ENCODE measurements at places on chromosomes 11 and 22. TPM values are rescaled to one million over a fixed set of nuclear protein-coding genes. Genes with fewer than 3 reads are reported as not detected.

DNA sequence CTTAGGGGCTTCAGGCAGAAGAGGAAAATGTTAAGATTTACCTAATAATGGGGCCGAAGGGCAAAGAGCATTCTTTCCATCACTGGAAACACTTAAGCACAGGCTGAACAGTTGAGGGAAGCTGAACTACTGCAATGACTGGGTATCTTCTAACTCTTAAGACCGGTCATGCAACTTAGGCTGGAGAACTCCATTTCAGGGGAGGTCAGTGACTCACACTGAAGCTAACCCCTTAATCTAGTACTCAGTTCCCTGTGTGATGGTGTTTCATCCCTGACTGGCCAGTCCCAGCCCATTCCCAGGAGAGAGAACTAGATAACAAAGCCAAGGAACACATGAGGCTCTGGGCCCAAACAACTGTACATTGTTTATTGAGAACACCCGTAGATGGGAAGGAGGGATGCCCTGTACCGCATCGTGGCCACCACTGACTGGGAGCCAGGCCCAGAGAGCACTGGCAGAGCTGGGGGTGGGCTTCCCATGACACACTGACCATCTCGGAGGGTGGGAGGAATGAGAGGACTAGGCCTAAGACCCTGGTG, 10.5 kb downstream of the RPL27A start:
- H3K4me1 ChIP-seq: peaks cover 5% of the 10 kb centered on the region
- H3K27ac ChIP-seq: peak overlapping the region; percentile 19
- DNase-seq: no peak
- no peaks in the 10 kb centered on the region for H3K27me3 ChIP-seq

Gene BID
- total RNA-seq: 48.3 TPM

DNA sequence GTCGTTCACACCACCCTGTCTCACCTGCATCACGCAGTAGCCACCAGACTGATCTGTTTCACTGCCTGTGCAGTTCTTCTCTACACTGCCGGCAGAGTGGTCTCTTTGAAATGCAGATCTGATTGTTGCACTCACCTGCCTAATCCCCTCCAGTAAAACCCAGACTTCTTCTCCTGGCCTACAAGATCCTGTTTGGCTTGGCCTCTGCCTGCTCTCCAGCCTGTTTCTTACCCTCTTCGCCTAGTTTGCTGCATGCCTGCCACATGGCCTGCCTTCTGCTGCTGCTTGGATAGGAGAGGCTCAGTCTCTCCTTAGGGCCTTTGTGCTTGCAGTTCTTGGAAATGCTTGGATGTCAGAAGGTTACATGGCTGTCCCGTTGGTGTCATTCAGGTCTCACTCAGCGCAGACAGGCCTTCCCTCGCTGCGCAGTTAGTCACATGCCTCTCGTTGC, 42.0 kb downstream of the PACS1 start:
- H3K27me3 ChIP-seq: no peaks in the 10 kb centered on the region
- no peaks in the 10 kb centered on the region for H3K36me3 ChIP-seq
- no peak overlapping the region for H3K27ac ChIP-seq

DNA sequence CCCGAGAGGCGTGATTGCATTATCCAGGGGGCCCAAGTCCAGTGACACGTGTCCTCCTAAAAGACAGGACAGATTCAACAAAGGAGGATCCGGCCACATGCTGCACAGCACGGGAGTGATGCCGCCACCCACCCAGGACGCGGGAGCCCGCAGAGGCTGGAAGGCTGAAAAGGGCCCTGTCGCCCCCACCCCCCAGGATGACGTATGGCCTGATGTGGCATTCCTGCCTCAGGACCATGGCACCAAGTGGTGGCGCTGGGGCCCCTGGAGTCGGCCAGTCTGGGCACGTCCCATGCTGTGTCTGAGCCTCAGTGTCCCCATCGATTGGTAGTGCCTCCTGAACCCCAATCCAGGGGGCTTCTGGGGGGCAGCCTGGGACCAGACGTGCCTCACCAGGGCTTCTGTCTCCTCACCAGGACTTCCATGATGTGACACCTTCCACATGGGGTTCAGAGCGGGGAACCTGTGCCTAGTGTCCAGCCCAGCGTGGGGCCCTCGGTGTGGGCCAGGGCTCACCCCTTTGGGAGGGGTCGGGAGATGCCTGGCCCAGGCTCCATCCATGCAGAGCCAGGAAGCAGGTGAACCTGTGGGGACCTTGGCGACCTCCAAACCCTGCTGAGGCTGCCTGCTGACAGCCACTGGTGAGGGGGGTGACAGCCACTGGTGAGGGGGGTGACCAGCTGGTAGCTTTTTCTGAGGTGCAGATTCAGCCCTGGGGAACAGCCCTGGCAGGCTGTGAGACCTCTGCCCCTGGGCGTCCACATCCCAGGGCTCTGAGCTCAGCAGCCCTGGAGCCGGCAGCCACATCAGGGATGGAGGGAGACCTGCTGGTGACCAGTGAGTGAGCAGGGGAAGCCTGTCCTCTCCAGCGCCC, 75.3 kb downstream of the KCNQ1 start:
- DNase-seq: no peak
- no peak overlapping the region for H3K4me3 ChIP-seq

Gene HEPHL1
- total RNA-seq: not detected

- no peak for DNase-seq
- no peaks in the 10 kb centered on the region for H3K27me3 ChIP-seq
- H3K36me3 ChIP-seq: no peaks in the 10 kb centered on the region
Measured at GRCh38 chr22:17954860-17955587, 69.3 kb downstream of the MICAL3 start.

- peaks cover 21% of the 10 kb centered on the region for H3K4me1 ChIP-seq
- peak overlapping the region; percentile 55 for H3K27ac ChIP-seq
- H3K27me3 ChIP-seq: no peaks in the 10 kb centered on the region
- DNase-seq: no peak
Measured at GRCh38 chr22:46791201-46791731, 28.8 kb downstream of the TBC1D22A start.

DNA sequence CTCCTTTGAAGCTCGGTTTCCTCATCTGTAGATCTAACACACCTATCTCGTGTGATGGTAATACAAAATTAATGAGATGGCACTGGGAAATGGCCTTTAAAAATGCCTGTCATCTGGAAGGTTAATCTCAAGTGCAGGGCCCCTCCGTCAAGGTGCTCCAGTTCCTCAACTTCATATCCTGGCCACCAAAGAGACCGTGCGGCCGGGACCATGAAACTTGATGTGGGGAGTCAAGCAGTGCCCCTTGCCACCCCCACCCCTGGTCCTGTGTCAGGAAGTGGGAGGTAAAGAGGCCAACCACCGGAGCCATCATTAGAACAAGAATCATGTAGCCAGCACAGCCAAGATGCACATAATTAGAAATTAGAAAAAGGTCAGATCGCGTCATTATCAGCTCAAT, 108.2 kb downstream of the FEZ1 start:
- no peaks in the 10 kb centered on the region for H3K36me3 ChIP-seq
- H3K27ac ChIP-seq: no peak overlapping the region

DNA sequence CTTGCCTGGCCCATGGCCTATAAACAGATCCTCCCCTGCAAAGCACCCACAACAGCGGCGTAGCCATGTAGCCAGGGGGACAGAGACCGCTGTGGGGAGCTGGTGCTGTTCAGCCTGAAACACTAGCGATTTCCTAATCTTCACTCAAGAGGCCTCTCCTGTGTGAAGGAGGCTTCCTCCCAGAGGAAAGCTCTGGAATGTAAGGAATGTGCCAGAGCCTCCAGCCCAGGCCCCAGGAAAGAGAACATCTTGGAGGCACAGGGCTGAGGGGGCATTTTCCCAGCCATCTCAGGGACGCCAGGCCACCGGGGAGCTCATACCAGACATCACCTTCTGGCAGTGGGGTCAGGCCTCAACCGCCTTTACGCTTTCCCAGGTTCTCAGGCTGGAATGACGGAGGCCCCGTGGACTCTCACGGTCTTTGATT, 24.0 kb downstream of the MIAT start:
- peaks cover 15% of the 10 kb centered on the region for H3K4me1 ChIP-seq
- H3K36me3 ChIP-seq: no peaks in the 10 kb centered on the region
- H3K27ac ChIP-seq: no peak overlapping the region
- no peak for DNase-seq

DNA sequence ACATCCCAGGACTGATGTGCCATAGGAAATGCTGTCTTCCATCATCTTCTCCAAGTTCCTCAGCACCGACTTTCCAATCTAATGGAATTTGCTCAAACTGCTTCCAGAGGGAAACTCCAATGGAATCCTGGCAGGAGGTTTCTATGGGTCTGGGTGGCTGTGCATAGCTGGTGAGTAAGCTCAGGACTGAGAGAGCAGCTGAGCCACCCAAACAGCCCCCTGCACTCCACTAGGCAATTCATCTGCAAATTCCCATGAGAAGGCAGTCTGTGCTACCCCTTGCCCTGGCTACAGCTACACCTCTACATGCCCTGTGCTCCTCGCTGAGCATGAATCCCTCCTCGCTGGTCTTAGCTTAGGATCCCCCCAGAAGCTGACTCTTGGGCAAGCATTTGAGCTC, 127.9 kb upstream of the CSNK2A3 start:
- no peaks in the 10 kb centered on the region for H3K4me1 ChIP-seq
- H3K27me3 ChIP-seq: no peaks in the 10 kb centered on the region
- DNase-seq: no peak
- H3K36me3 ChIP-seq: no peaks in the 10 kb centered on the region
- no peak overlapping the region for H3K4me3 ChIP-seq

DNA sequence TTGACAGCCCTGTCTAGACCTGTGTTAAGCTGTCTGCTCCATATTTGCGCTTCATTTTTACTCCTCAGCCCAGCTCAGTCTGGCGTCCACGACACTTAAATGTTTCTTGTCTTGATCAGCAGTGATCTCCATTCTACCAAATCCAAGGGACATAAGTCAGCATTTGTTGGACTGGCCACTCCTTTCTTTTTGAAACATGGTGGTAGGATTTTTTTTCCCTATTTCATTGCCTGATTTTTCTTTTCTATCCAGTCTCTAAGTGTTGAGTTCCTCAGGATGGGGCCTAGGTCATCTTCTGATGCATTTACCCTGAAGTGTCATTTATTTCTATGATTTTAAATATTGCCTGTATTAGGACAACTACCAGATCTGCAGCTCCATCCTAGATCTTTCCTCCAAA, 873 bp downstream of the NCAPH2 start:
- no peaks in the 10 kb centered on the region for H3K27me3 ChIP-seq
- H3K27ac ChIP-seq: peak overlapping the region; percentile 92
- peak overlapping the region; percentile 98 for H3K4me3 ChIP-seq
- H3K4me1 ChIP-seq: peaks cover 27% of the 10 kb centered on the region
- no peak for DNase-seq
- peaks cover 22% of the 10 kb centered on the region for H3K36me3 ChIP-seq

Gene MICAL3
- total RNA-seq: 91.8 TPM

DNA sequence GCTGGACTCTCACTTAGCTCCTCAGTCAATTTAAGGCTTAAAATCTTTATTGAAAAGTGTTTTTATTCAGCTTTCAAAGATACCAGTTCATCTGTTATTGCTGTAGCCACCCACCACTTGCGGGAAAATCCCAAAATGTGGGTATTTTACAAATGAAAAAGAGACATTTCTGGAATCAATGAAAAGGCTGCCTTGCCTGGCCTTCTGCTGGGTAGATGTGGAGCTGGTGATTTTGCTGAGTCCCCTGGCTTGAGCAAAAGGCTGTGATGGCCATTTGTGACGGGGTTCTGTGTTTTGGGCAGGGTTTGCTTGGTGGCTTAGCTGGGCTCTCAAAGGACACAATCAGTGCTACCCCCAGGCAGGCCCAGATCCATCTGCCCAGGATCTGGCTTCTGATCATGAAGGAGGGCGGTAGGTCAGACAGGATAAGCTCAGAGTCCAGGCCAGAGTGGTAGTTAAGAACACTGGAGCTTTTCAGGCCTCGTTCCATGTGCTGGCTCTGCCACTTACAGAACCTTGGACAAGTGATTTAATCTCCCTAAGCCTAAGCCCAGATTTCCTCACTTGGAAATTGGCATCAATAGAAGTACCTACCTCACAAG, 36.1 kb downstream of the UBASH3B start:
- no peak overlapping the region for H3K4me3 ChIP-seq
- no peaks in the 10 kb centered on the region for H3K27me3 ChIP-seq
- H3K36me3 ChIP-seq: no peaks in the 10 kb centered on the region
- H3K4me1 ChIP-seq: peaks cover 6% of the 10 kb centered on the region
- peak overlapping the region; percentile 34 for H3K27ac ChIP-seq
- DNase-seq: no peak

DNA sequence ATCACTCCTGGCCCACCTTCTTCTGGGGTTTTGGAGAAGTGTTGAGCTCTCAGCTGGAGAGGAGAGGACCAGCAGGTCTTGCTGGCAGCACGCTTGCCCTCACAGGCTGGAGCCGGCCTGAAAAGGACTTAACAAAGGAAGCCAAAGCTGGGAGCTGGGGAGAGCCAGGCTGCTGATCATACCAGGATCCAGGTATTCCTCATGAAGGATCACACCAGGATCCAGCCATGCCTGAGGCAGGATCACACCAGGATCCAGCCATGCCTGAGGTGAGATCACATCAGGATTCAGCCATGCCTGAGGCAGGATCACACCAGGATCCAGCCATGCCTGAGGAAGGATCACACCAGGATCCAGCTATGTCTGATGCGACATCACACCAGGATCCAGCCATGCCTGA, 17.0 kb downstream of the MRGPRD start:
- H3K36me3 ChIP-seq: no peaks in the 10 kb centered on the region
- no peak overlapping the region for H3K27ac ChIP-seq
- peak; percentile 95 for DNase-seq
- no peak overlapping the region for H3K4me3 ChIP-seq
- no peaks in the 10 kb centered on the region for H3K27me3 ChIP-seq

DNA sequence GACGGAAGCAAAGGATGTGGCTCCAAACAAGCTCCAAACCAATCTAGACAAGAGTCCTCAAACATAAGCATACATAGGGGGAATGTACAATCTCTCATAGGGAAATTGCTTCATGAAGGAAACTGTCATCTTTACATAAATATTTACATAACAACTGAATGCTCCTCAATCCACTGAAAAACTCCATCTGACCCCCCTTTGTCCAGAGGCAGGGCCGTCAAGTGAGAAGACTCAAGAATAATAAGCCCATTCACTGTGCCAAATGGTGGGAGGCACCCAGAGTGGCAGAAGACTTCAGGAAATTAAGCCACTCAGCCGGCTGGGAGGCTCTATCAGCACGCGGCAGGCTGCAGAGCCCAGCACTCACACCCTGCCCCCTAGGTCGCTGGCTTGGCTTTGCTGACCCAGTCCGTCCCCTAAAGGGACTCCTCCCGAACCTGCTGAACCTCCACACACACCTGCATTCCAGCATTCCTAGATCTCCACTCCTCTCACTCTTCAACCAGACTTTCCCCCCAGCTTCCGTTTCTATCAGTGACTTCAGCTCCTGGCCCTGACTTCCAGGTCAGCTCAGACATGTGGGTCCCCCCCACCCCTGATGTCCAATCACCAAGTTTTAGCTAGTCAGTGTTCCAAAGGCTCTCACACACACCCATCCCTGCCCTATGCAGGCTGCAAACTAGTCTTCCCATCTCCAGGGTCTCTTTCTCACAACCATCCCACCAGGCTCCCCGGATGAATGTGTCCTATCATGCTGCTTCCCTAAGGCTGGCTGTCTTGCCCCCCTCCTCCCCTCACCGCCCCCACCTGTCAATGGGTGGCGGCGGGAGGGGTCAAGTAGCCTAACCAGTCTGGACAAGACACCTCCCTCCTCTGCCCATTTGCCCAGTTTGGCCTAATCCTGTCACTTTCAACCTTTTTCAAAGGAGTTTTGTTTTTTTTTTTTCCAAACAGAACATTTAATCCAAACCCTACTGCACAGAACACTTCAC, 11.3 kb downstream of the VPS37C start:
- peak overlapping the region; percentile 8 for H3K4me3 ChIP-seq
- no peak for DNase-seq
- H3K36me3 ChIP-seq: peaks cover 10% of the 10 kb centered on the region
- peaks cover 77% of the 10 kb centered on the region for H3K4me1 ChIP-seq
- H3K27ac ChIP-seq: peak overlapping the region; percentile 87
- no peaks in the 10 kb centered on the region for H3K27me3 ChIP-seq
